ENCODE measurements at places on chromosomes 3 and 15.

- DNase-seq = no peak
These were observed 111.2 kb upstream of the SETMAR start for GRCh38 chr3:4191971-4192370.

DNA sequence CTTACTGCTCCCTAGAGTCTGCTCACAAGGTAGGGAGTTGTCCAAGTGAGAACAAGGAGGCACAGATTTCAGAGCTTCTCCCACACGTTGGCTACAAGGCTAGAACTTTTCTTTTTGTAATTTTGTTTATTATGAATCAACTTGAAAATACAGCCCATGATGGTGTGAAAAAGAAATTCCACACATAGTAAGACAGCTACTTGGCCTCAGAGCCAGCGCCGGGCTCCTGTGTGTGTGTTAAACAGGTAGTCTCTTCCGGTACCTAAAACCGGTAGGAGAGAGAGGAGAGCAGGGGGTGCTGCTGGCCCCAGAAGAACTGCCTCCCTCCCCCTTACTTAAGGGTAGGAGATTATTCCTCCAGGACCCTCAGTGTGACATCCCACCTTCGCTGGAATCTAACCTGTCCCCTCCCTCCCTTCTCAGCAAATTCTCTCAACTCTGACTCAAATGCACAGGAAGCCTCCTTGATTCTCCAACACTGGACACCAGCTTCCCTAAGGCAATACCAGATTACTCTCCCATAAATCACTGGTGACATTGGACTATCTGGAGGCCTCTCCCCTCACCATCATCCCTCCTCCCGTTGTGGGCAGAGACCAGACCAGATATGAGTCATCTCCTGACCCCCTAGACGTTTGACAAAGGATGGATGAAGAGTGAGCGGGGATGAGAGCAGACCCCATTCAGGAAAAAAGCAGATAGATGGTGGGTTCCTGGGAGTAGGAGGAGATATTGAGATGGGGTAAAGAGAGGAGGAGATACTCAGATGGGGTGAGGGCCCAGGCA is 4.5 kb upstream of the IP6K1 start:
- DNase-seq = no peak

GRCh38 chr15:27683121-27683520 is 416.0 kb downstream of the OCA2 start:
- DNase-seq = no peak

DNA sequence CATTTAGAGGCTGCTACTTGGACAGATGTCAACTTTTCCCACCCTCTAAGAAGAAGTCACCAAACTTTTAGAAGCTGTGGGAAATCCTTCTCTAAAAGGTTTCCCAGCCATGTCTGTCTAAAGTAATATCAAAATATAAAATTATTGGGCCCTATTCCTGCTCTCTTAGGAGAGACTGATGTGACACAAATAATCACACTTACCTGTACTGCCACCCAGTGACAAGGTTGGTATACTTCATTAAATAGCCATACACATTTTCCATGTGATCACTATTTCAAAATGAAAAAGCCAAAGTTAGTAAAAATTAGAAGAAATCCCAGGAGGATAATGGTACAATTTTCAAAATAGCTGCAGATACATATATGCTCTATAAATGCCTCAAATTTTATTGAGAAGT is 12.6 kb downstream of the OSBPL11 start:
- DNase-seq = no peak

GRCh38 chr3:140727886-140728285 is 50.0 kb downstream of the TRIM42 start:
- no peak for DNase-seq
